ENCODE measurements at places on chromosomes 5 and 9. TPM values are rescaled to one million over a fixed set of nuclear protein-coding genes. Genes with fewer than 3 reads are reported as not detected.

- DNase-seq, result no peak
These were observed 90.4 kb downstream of the NNT start for GRCh38 chr5:43693411-43693810.

- DNase-seq, result no peak
These were observed 11.4 kb upstream of the ASS1 start for GRCh38 chr9:130433168-130433946.

DNA sequence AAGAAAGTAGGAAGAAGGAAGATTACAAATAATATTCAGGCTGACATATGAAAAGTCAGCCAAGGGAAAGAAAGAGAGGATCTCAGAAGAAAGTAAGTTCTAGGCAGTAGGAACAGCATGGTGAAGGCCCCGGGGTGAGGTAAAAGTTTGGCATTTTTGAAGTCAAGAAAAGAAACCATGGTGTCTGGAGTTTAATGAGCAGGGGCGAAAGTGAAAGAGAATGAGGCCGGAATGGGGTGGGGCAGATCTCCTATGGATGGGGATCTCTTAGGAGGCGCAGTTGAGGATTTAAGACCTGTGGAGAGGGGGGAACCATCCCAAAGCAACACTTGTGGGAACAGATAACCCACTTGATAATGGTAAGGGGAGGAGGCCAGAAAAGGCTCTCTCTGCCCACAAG is 42.3 kb upstream of the SMAD5 start:
- DNase-seq, result no peak

Gene SUSD1
- 24.2 TPM for total RNA-seq

Gene SOHLH1
- not detected for total RNA-seq

DNA sequence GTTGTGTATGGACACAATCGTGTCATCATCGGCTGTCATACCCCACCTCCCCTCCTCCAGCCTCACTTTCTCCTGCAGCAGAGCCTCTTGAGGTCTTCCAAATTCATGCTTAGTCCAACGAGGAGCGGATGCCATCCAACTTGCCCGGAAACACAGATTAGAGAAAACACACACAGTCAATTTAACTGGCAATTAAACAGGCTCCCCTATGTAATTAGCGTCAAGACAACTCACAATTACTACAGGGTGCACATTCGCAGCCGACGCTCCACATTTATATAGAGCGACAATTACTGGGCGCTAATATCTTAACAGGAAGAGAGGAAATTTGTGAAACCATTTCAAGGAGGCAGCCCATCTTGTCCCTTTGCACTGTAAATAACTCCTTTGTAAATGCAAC is 86.0 kb upstream of the ZNF618 start:
- no peak for DNase-seq

Gene CLTA
- total RNA-seq, result 248 TPM

- no peak for DNase-seq
These were observed 15.5 kb upstream of the ZBED3 start for GRCh38 chr5:77102549-77102948.

GRCh38 chr5:64229163-64229774 is 63.6 kb downstream of the RNF180 start:
- no peak for DNase-seq

GRCh38 chr9:18973348-18973747 is 59.7 kb downstream of the SAXO1 start:
- no peak for DNase-seq

DNA sequence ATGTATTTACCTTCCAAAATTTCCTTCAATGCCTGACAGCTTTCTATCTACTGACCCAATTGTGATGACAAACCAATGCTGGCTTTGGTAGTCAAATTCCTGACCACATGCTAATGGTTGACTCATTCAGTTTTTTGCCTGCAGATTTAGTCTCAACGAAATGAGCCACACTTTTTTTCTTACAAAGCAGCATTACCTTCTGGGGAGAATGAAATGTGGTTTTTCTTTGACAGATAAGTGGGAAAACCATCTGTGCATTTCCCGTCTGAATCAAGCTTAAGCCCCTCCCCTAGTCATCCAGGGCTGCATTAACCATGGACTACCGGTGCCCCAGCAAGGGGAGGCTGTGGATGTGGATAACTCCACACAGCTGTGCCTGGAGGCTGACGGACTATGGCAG is 99.6 kb upstream of the TAF11L2 start:
- DNase-seq, result peak; percentile 85

GRCh38 chr9:137876781-137877386 is 698 bp upstream of the CACNA1B start:
- DNase-seq, result no peak

- DNase-seq, result no peak
These were observed 56.9 kb upstream of the TRIO start for GRCh38 chr5:14086261-14086660.

- DNase-seq, result no peak
These were observed 295.9 kb upstream of the TNC start for GRCh38 chr9:115413766-115414382.

Gene TRPM6
- not detected for total RNA-seq

GRCh38 chr5:11273180-11273903 is 512.3 kb upstream of the DAP start:
- no peak for DNase-seq

- DNase-seq, result no peak
These were observed 7.5 kb upstream of the SLC12A7 start for GRCh38 chr5:1119312-1119831.

Gene C1QTNF3
- not detected for total RNA-seq

- no peak for DNase-seq
These were observed 61.4 kb downstream of the FOXD1 start for GRCh38 chr5:73387149-73387591.

Gene ZNF883
- not detected for total RNA-seq

GRCh38 chr5:145661737-145662485 is 173.2 kb downstream of the PRELID2 start:
- DNase-seq, result no peak

DNA sequence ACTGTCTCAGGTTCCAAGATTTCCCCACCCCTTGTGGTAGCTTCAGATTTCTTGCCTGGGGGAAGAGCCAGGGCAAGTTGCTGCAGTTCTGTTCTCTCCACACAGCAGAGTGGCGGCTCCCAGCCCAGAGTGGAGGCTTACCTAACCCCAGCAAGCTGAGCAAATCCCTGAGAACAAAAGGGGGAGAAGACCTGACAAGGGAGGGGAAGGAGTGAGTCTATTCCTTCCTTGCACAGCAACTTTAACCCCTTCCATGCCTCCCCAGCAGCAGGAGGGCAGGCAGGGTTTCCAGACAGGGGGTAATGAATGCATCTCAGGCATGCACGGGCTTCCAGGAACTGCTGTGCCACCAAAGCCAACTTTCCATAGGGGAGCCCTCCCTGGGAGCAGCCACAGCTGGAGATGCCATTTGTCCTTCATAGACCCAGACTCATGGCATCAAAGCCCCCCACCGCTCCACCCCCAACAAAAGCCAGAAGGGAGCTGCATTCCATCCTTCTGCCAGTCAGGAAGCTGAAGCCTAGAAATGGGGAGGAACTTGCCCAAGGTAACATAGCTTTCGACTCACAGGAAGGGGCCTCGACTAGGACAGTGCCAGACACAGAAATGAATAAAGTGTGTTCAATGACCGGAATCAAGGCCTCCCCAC is 28.8 kb upstream of the FAT2 start:
- no peak for DNase-seq

- no peak for DNase-seq
These were observed 43.5 kb upstream of the TCF7 start for GRCh38 chr5:134070725-134071613.

DNA sequence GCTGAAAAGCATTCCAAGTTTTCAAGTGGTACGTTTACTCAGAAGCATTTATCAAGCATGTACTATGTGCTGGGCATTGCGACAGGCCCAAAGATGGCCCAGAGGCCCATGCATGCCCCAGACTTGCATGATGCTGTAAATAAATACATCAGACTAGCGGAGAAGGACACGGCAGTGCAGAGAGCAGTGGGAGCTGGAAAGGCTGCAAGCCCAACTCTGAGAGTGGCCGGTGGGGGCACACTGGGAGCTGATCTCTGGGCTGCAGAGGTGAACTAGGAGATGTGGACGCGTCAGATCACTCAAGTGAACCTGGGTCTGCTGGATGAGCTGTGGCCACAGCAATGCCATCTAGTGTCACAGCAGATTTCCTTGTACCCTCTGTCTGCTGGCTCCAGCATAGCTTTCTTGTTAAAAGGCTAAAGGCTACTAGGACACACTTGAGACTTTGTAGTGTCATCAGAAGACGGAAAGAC is 246.9 kb downstream of the FANCC start:
- DNase-seq, result no peak

Gene PROB1
- 0.58 TPM for total RNA-seq

- no peak for DNase-seq
These were observed 41.2 kb downstream of the NADK2 start for GRCh38 chr5:36200513-36200912.

GRCh38 chr9:13675638-13676000 is 396.1 kb upstream of the MPDZ start:
- no peak for DNase-seq

DNA sequence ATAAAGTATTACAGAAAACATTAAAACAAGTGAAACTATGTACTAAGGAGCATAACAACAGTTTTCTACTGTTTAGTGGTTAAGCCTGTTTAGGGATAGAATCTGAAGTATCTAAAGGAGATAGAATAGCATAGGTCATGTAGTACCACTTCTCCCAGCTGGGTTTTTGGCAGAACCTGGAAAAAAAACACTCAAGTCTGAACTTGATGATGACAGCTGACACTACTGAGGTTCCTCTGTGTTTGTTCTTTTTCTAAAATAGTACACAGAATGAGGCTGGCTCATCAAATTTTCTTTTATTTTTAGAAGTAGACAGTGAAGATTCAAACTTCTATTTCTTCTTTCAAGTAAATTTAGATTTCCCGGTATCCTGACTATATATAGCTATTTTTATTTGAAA is 203.8 kb upstream of the ACO1 start:
- DNase-seq, result no peak

Gene CER1
- total RNA-seq, result not detected

- no peak for DNase-seq
These were observed 65.3 kb downstream of the CWC27 start for GRCh38 chr5:64834037-64834436.

Gene PDGFRB
- total RNA-seq, result 113 TPM

GRCh38 chr5:12477554-12477953 is 573.3 kb upstream of the CTNND2 start:
- DNase-seq, result no peak

GRCh38 chr9:112605518-112605917 is 112.4 kb downstream of the INIP start:
- DNase-seq, result no peak

DNA sequence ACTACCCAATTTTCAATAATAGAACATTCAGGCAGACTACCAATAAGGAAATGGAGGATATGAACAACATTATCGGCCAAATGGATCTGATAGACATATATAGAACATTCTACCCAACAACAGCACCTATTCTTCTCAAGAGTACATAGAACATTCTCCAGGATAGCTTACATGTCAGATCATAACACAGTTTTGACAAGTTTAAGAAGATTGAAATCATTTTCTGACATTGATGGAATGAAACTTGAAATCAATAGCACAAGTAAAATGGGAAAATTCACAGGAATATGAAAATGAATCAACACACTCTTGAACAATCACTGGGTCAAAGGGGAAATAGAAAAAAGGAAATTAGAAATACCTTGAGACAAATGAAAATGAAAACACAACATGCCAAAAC is 94.6 kb upstream of the MEGF10 start:
- no peak for DNase-seq

- no peak for DNase-seq
These were observed 3.7 kb upstream of the SVEP1 start for GRCh38 chr9:110583237-110583636.

- no peak for DNase-seq
These were observed 6.5 kb upstream of the C9 start for GRCh38 chr5:39370555-39371366.

Gene RPS14
- 2,445 TPM for total RNA-seq

GRCh38 chr9:95422650-95423049 is 94.1 kb downstream of the PTCH1 start:
- DNase-seq, result no peak

DNA sequence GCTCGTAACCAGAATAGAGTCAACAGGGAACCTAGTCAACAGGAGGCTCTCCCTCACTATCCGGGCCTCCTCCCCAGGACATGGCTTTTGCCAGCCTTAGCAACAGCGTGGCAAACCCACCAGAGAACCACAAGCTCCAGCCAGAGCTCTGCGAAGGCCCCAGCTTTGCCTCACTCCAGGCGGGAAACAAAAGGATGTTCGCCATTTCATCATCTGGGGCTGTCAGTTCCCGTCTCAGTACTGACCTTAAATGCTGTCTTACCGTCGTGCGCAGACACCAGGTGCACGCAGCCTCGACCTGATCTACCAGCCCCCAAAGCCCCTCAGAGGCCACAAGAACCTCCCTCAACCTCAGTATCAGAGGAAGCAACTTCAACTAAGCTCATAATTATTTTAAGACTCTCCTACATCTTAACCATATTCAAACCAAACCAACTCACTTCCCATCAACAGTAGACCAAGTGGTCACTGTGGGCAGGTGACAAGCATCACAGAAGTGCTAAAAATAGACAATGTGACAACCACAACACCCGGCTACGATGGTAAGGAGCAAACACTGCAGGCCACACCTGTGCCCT is 71.4 kb downstream of the SEMA4D start:
- no peak for DNase-seq

Data from SJSA1 (cell line).